Endothelial cell (in vitro differentiated cells): ENCODE measurements at places on chromosomes 4 and X.

DNA sequence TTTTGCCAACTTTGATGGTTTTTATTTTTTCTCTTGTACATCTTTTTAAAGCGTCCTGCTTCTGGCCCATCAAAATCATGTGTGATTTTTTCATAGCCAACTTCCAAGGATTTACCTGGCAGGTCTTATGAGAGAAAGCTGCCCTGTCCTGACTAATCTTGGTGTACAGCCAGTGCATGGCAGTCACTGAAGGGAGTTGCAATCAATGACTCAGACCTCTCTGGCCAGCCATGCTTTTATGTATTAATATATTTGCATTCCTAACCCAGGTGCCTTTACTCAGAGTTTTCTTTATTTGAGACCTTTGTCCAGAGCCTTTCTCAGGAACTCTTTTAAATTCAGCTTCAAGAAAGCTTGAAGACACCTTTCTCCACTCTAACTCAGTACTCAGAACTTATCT is 691.5 kb upstream of the HTR2C start:
- DNase-seq = no peak

DNA sequence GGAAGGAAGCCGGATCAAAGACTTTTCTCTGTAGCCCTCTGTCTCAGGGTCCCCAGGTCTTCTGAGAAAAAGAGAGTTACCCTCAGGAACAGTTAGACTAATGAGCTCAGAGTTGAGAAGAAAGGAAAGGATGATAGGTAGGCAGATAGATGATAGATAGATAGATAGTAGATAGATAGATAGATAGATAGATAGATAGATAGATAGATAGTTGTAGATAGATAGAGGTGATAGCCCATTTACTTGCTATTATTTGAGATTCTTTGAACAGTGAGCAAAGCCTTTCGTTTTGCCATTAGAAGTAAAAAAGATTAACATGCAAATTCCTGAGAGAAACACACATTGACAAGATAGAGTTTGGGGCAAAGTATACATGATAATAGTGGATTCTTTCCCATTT is 86.9 kb upstream of the KIT start:
- DNase-seq = no peak

DNA sequence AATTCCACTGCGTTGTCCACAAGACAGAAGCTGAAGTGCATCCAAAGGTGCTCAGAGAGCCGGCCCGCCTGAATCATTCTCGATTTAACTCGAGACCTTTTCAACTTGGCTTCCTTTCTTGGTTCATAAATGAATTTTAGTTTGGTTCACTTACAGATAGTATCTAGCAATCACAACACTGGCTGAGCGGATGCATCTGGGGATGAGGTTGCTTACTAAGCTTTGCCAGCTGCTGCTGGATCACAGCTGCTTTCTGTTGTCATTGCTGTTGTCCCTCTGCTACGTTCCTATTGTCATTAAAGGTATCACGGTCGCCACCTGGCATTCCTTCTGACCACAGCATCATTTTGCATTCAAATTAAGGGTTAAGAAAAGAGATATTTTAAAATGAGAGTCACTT is 115.5 kb downstream of the NFKB1 start:
- DNase-seq = no peak

DNA sequence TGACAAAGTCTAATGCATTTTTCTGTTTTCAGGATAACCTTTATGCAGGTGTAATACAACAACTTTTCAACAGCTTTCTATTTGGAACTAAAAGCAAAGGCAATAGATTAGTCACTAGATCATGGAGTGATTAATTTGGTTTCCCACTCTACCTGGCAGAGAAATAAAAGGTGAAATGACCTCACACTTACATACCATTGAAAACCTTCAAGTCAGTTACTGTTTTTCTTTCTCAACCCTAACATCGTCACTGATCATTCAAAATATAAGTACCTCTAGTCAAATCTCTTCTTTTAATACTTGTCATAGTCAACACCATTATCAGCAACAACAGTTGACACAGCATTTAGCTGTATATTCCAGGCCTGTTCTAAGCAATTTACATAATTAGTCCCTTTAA is 85.1 kb upstream of the ZCCHC13 start:
- no peak for DNase-seq

DNA sequence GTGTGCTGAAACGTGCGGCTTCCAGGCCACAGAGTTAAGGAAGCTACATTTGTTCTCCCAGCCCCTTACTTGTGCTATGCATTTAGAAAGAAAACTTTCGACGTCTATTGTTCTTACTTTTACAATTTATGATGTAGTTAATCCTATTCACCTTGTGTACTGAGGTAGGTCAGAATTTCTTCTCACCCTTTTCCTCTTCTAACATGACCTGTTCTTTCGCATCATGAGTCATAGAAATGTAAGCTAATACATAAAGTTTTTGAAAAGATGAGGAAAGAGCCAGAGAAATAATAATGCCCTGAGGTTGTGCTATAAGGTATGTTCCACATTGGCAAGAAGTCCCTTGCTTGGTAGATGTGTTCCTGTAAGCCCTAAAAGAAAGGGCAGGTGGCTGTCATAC is 298.3 kb downstream of the TRIML1 start:
- DNase-seq = no peak

DNA sequence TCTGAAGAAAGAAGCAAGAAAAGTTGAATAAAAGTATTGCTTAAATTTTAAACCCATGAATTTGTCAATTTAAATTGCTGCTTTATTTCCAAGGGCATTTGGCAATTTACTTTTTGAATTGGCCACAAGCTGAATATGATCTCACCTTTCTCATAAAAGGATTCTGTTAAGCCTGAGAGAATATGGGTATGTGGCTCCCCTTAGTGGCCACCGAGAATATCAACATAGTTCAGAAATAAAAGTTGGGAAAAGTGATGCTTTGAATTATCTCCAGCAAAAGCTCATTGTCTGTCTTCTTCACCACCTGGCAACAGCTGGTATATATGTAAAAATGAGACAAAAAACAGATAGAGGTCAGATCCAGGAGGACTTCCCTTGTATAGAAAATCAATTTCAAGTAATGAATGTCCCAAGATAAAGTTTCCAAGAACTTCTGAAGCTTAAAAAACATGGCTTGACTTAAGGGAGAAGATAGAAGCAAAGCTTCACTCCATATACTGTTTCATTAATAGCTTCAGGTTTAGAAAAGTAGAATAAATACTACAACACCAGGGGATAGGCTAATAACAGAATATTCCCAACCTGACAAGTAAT is 290.7 kb upstream of the FAM241A start:
- peak; percentile 46 for DNase-seq

- DNase-seq = peak; percentile 45
These were observed 95.9 kb upstream of the MYOZ2 start for GRCh38 chr4:119039779-119040178.

DNA sequence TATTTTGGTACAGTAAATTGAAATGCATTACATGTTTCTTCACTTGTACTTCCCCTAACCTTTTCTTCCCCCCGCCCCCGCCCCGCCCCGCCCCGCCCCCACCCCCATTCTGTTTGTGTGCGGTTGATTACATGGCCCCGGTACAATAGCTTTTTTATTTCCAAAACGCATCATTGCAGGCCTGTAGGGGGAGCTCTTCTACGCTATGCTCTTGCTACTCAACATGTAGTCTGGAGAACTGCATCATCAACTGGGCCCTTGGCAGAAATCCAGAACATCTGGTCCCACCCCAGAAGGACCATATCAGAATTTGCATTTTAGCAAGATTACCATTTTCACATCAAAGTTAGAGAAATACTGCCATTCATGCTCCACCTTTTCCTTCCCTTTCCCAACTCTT is 333.3 kb upstream of the DDX53 start:
- DNase-seq = peak; percentile 6

GRCh38 chr4:100314057-100314456 is 123.8 kb upstream of the DDIT4L start:
- peak; percentile 16 for DNase-seq

GRCh38 chr4:108045687-108046024 is 56.0 kb downstream of the HADH start:
- DNase-seq = no peak

- DNase-seq = no peak
These were observed 3.8 kb upstream of the ZCCHC4 start for GRCh38 chr4:25308761-25309160.
